Gastroesophageal sphincter (tissue), 4 donors: ENCODE measurements at places on chromosomes 11 and 22. TPM values are rescaled to one million over a fixed set of nuclear protein-coding genes. Genes with fewer than 3 reads are reported as not detected.
A peak's percentile ranks its signal among the peaks of the same experiment; 100 is the strongest.

FAM181B gene
- 1.2 TPM for total RNA-seq

CLP1 gene
- 11.4 TPM for total RNA-seq

GRCh38 chr22:19824926-19825339 lies 29.7 kb downstream of the GNB1L start:
- H3K27me3 ChIP-seq: no peaks in the 10 kb centered on the region
- no peak overlapping the region for H3K27ac ChIP-seq
- ATAC-seq: no peak
- H3K4me3 ChIP-seq: no peak overlapping the region
- no peaks in the 10 kb centered on the region for H3K4me1 ChIP-seq

DNA sequence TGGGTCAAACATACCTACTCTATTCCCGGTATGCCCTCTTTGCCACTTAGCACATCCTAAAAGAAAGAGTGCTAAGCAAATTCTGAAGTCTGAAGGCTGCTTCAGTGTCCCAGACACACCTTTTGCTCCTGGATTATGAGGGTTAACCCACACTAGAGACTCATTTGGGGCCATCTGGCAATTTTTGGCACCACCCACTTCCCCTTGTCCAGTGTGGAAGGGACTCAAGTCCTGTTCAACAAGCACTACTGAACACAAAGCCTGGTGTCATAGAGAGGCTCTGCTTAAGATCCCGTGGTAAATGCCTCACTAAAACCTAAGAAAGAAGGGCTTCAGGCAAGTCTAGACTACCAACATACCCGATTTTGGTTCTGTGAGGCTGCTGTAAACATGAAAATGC lies 85.8 kb downstream of the SERGEF start:
- no peak overlapping the region for H3K4me3 ChIP-seq
- no peaks in the 10 kb centered on the region for H3K27me3 ChIP-seq
- H3K27ac ChIP-seq: no peak overlapping the region
- ATAC-seq: no peak

DNA sequence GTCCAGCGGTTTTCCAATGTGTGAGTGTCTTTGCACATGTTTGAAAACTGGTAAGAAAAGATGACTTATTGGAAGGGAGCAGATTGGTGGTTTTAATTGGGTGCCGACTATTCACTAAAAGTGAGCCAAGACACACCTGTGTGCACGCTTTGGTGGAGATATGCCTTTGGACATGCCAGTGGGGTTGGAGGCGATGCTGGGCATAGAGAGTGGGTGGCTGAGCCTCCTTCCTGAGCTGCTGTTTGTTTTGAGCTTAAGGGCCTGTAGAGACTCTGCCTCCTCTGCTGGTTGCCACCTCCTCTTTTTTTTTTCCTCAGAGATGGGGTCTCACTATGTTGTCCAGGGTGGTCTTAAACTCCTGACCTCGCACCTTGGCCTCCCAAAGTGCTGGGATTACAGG lies 9.5 kb downstream of the IGHMBP2 start:
- H3K4me3 ChIP-seq: no peak overlapping the region
- no peaks in the 10 kb centered on the region for H3K27me3 ChIP-seq
- H3K36me3 ChIP-seq: no peaks in the 10 kb centered on the region

DNA sequence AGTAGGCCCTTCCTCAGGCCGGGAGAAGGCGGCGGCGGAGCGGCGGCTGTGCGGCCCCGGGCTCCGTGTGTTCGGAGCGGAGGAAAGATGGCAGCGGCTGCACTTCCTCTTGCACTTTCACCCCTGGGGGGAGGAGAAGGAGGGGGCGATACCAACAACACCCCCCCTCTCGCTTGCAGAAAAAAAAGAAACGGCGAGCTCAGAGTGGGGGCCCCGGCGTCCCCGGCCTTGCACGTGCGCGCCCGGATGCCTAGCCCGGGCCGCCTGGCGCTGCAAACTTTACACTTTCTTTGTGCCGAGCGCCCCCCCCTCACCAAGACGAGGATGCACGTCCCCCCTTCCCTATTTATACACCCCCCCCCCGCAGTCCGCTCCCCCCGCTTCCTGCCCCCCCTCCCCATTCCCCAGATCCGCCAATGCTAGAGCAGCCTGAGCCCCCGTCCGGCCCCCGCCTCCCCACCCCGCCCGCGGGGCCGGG lies at the start of gene PATZ1:
PATZ1 (minus strand) TSS at position 92 of the 478 bp plus-strand sequence. CDS start 744 bp downstream, outside the sequence.
- H3K36me3 ChIP-seq: peaks cover 16% of the 10 kb centered on the region
- H3K4me1 ChIP-seq: no peaks in the 10 kb centered on the region
- H3K27ac ChIP-seq: peak within 1 kb of the TSS; percentile 77
- H3K4me3 ChIP-seq: peak within 1 kb of the TSS; percentile 77
